ENCODE measurements at places on chromosomes 7 and 10.

DNA sequence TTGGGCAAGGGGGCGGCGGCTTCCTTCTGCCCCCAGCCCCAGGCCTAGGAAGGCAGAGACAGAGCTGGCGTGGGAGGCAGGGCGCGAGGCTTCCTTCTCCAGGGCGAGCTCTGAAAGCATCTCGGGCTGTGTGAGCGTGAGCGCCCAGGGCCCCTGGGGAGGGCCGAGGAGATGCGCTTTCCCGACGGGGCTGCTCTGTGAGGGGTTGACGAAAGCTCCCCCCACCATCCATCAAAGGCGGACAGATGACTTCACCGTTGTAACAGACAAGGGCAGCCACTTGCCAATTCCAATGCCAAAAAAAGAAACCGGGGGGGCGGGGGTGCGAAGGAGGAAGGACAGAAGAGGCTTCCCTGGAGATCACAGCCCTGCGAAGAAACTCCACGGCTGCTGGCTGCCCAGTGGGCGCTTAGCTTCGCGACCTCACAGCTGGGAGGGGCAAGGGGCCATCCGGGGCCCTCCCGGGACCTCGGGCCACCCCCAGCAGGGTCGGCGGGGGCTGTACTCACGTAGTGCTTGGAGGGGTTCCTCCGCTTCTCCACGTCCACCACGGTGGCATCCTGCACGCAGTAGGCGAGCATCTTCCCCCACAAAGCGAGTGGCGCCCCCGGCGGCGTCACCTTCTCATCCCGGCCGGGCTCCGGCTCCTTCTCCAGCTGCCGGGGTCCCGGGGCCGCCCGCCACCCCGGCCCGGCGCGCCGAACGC, 537 bp downstream of the SH3PXD2A start:
- DNase-seq, result no peak

DNA sequence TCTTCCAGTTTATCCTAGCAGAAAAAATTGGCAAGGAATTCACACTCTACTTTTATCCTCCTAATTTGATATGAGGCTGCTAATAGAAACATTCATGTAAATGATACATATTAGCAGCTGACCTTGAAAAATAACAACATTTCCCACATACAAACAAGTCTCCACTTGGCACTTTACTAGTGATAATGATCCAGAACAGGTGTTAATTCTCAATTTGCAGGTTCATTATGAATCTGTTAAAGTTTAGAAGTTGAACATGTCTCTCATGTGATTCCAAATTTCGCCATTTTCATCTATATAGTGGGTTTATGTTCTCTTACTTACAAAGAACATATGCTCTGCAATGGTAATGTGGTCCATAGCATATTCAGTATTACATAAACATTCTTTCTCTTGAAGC, 1396.8 kb upstream of the LRRTM3 start:
- DNase-seq, result no peak

DNA sequence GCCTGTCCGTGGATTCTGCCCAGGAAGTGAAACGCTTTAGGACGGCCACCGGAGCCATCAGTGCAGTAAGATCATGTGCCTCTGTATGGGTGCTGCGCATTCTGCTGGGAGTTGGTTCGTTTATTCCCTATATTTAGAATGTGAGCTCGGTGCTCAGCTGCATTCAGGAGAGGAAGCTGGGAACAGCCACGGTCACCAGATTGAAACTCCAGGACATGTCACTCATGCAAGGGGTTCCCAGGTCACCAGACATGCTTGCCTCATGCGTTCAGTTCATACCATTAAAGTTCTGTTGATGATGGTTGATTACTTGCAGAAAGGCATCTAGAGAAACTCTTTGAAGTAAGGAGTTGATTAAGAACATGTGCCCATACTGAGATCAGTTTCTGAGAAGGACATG, 78.1 kb downstream of the TRRAP start:
- no peak for DNase-seq

- DNase-seq, result no peak
Observed at GRCh38 chr10:9311702-9312499, 1257.4 kb downstream of the GATA3 start.

DNA sequence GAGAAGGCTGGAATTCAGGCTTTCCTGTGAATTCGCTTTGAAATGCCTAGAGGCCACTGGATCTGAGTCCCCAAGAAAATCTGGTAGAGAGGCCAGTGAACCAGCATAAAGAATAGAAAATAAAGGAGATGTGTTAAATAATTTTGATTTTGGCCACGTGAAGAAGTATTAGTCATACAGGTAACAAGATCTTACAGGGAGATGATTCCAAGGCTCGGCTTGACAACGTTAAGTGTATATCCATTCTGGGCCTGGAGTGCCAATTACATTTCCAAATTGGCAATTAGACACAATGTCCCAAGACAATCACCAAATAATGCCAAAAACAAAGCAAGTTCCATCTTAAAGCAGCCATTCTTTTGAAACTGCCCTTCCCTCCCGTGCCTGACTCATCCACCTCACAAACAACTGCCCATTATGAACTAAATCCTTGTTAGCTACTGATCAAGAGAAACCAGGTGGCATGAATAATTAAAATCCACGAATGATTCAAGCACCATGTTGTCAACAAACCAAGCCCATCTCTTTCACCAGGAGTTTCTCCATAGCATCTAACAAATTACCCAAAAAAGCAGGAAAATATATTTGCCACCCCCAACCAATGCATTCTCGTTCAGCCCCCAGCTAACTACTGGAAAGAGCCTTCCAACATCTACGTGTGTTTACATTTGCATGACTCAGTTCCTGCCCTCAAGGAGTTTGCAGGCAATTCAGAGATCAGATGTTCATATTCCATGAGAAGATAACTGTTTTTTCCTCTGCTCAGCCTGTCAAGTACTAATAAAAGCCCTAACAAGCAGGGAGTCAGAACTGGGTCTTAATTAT, 8.5 kb downstream of the KCNMA1 start:
- DNase-seq, result no peak

DNA sequence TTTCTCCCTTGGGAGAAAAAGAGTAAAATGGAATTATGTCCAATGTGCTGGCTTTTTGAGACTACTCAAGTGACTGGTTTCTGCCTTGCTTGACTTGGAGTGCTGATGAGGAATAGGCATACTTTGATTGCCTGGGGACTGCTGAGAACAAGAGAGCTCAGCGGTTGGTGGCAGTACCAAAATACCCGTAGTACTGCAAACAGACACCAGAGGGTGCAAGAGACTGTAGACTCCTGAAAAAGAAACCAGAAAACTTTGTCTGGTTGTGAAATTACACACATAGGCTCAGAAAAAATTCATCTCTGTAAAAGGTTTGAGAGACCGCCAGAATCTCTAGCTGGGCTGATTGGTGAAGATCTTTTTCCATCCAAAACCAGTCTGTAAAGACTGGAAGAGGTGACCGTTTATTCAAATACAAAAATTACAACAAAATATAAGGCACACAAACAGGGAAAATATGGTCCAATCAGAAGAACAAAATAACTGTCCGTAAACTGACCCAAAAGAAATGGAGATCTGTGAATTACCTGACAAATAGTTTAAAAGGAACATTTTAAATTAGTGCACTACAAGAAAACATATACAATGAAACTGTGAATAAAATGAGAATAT, 18.5 kb downstream of the BICC1 start:
- DNase-seq, result peak; percentile 11
